Stimulated activated CD4-positive, alpha-beta T cell treated with anti-CD3 and anti-CD28 coated beads, Interleukin-1b, Interleukin-23, amount 100 ng/mL, for 4 hours (primary cell): ENCODE measurements at places on chromosomes 5 and 9.

- no peak for DNase-seq
These were observed 24.8 kb upstream of the RAPGEF6 start for GRCh38 chr5:131659841-131660240.

GRCh38 chr5:79173626-79174025, 62.0 kb downstream of the BHMT start:
- no peak for DNase-seq

- DNase-seq = no peak
These were observed 13.4 kb downstream of the UBE2QL1 start for GRCh38 chr5:6461793-6462650.

DNA sequence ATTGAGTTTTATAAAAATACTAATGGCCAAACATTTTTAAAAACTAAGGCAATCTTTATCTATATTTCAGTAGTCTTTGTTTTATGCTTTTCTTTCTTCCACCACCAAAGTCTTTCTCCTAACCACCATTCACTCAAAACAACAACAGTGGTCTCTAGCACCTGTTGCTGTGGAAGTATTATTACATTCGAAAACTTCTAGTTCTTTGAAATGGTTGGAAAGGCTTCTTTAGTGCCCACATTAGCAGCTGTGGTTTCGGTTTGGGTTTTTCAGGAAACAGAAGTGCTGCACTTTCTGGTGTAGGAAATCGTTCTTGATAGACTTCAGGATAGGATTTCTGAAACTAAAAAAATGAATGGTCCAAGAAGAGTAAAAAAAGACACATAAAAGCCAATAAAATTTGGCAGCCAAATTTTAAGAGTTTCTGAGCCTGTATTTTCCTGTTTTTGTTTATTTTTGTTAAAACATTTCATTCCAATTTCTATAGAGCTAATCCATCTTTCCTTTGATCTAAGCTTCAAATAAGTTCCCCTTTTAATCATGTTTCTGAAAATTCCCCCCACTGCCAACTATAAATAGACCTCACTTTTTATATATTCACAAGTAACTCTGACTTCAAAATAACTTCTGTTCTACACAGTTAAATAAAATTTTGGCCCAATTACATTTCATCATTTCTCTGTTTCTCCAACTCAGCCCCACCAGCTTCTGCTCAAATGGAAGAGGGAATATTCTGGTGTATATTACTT, 102.2 kb downstream of the DEPDC1B start:
- no peak for DNase-seq

DNA sequence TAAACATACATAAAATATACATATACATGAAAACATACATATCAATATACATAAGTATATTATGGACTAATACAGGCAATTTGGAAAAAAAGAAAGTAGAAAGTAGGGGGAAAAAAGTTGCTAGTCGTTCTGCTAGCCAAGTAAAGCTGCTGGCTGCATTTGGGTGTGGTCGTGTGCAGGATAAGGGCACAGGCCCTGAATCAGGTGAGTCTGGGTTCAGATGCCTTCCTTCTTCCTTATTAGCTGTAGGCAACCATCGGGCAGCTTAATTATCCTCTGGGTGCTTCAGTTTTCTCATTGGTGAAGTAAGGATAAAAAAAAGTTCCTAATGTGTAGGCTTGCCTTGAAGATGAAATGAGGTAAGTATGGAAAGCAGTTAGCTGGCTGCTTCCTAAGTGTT, 59.2 kb upstream of the SPRY4 start:
- no peak for DNase-seq

GRCh38 chr9:94932652-94933510, 206.4 kb downstream of the AOPEP start:
- DNase-seq = no peak

GRCh38 chr9:135281151-135281550, 193.7 kb downstream of the OLFM1 start:
- no peak for DNase-seq

GRCh38 chr5:39605145-39605544, 180.4 kb upstream of the DAB2 start:
- DNase-seq = no peak

- DNase-seq = no peak
These were observed 10.9 kb downstream of the CLPTM1L start for GRCh38 chr5:1333986-1334385.

DNA sequence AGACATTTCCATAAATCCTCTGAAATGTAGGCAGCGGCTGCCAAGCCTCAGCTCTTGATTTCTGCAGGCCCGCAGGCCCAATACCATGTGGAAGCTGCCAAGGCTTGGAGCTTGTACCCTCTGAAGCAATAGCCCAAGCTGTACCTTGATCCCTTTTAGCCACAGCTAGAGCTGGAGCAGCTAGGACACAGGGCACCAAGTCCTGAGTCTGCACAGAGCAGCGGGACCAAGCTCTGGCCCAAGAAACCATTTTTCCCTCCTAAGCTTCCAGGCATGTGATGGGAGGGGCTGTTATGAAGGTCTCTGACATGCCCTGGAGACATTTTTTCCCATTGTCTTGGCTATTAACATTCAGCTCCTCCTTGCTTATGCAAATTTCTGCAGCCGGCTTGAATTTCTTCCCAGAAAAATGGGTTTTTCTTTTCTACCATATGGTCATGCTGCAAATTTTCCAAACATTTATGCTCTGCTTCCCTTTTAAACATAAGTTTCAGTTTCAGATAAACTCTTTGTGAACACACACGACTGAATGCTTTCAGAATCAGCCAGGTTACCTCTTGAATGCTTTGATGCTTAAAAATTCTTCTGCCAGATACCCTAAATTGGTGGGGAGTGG, 14.4 kb upstream of the ZFR start:
- no peak for DNase-seq

DNA sequence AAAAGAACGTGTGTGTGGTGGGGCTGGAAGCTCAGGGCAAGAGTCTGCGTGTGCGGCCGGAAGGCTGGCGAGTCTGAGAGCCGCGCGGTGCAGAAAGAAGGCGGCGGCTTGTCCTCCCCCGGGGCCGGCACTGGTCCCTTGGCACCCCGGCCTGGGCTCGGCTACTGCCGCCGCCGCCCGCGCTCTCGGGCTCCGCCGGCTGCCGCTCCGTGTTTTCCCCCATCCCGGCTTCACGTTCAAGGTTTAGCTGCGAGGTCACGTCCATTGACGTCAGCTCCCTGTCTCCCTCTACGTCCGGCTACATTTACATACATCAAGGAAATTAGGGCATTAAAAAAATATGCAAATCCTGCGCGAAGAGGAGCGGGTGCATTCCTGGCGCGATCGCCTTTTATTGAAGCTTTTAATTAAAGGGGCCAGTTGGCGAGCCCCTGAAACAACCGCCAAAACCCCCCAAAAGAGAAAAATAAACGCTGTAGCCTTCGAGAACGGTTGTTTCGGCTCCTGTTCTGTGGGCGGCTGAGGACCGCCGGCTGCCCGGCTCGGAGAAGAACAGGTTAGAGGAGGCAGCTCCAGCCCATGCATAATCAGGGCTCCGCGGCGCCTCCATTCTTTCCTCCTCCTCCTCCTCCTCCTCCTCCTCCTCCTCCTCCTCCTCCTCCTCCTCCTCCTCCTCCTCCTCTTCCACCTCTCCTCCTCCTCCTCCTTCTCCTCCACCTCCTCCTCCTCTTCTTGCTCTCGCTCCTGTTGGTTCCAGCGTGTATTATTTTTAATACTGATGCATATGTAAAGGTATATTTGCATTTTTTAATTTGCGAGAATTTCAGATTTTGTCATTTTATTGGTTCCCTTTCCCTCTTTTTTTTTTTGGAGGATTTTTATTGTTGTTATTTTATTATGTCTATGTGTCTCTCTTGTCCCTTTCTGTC, 207.0 kb downstream of the MEF2C start:
- DNase-seq = no peak

DNA sequence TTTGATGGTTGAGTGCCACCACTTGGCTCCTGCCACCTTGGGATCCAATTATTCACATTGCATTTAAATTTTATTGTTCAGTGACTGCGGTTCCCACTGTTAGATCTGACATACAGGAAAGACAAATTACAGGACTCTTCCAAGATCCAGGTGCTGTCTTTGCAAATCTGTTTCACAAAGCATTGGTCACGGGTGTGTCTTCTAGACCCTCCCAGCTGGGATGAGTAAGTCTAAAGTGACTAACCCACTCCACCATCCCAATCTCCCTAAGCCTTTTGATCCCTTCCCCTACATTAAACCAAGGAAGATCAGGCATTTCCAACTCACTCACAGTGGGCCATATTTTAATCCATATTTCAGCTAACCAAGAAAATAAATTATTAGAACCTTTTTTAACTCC, 1016.3 kb upstream of the CTNND2 start:
- no peak for DNase-seq

DNA sequence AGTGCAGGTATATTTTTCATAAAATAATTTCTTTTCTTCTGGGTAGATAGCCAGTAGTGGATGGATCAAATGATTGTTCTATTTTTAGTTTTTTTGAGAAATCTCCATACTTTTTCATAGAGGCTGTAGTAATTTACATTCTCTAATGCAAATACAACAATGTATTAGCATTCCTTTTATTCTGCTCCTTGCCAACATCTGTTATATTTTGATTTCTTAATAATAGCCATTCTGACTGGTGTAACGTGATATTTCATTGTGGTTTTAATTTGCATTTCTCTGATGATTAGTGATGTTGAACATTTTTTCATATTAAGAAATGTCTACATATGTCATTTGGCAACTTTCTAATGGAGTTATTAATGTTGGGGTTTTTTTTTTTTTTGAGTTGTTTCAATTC, 27.2 kb upstream of the SLC36A2 start:
- no peak for DNase-seq

- DNase-seq = no peak
These were observed 9.6 kb downstream of the CSF2 start for GRCh38 chr5:132083071-132083678.

- DNase-seq = no peak
These were observed 40.9 kb downstream of the UIMC1 start for GRCh38 chr5:176965633-176966032.

- DNase-seq = no peak
These were observed 244.3 kb downstream of the TAF11L14 start for GRCh38 chr5:17878541-17878940.

- no peak for DNase-seq
These were observed 223.2 kb upstream of the PANK3 start for GRCh38 chr5:168802337-168802736.

- DNase-seq = no peak
These were observed 16.6 kb upstream of the SYNPO start for GRCh38 chr5:150623878-150624216.

GRCh38 chr5:50965654-50966375, 299.4 kb downstream of the PARP8 start:
- DNase-seq = no peak

- DNase-seq = no peak
These were observed 77.3 kb downstream of the LRSAM1 start for GRCh38 chr9:127528422-127529251.

- DNase-seq = no peak
These were observed 102.1 kb upstream of the RANBP3L start for GRCh38 chr5:36403632-36404311.

DNA sequence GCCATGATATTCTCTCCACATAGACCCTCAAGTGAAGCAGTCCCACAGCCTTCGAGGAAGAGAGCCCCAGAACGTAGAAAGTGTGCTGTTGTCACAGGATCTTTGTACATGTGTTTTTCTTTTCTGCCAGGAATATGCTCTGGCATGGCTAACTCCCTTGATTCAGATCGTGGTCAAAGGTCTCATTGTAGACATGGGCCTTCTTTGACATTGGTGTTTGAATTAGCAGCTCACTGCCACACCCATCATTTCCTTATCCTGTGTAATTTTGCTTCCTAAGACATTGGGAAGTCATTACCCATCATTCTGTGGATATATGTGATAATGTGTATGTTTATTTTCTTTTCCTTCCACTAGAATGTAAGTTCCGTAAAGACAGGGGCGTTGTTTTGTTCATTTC, 25.5 kb downstream of the MTRR start:
- no peak for DNase-seq

DNA sequence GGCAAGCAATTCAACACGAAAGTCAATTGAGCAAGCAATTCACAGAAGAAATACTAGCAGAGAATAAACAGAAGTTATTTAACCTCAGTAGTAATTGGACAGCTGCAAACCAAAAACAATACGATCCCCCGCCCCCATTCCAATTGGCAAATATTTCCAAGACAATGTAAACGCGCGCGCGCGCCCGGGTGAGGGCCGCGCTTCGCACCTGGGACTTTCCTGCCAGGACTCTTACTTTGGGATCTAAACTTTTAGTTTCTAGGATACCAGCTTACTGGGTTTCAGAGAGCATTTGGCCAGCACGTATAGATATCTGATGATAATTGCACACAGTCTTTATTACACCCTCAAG, 8.6 kb downstream of the RUFY1 start:
- no peak for DNase-seq

GRCh38 chr9:110856772-110857171, 181.5 kb downstream of the LPAR1 start:
- DNase-seq = no peak

DNA sequence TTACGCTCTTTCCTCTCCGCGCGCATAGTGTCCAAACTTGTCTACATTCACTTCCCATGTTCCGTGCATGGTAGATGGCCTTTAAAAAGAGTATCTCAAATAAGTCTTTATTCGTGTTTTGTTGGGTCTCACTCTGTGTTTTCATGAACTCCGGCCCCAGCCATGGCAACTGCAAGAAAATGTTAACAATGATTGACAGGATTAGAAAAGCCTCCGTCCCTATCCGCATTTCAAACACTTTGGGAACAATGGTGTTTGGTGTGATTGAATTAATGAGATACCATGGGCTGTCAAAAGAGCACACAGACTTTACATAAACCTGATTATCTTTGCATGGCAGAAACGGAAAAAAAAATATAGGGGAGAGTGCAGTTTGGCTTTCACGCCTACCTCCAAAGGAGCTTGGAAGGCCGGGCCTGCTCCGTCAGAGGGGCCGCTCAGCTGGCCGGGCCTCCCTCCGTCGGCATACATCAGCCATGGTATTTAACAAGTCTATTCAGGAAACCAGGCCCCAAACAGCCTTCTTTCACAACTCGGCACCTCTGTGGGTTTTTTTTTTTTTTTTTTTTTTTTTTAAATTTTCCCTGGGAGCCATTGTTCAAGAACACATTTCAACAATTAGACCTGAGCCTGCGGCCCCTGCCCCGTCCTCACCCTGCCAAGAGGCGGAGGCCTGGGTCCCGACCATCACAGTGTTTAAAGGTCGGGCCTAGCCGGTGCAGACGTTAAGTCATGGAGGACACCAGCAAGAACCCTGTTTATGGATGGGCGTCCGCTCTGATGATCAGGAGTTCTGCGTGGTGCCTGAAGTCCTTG, 323.8 kb upstream of the IRX4 start:
- DNase-seq = no peak
